ENCODE measurements at places on chromosomes 5 and 9.
A peak's percentile ranks its signal among the peaks of the same experiment; 100 is the strongest.

GRCh38 chr9:129108805-129109536, 1.6 kb downstream of the CRAT start:
- no peak for DNase-seq

DNA sequence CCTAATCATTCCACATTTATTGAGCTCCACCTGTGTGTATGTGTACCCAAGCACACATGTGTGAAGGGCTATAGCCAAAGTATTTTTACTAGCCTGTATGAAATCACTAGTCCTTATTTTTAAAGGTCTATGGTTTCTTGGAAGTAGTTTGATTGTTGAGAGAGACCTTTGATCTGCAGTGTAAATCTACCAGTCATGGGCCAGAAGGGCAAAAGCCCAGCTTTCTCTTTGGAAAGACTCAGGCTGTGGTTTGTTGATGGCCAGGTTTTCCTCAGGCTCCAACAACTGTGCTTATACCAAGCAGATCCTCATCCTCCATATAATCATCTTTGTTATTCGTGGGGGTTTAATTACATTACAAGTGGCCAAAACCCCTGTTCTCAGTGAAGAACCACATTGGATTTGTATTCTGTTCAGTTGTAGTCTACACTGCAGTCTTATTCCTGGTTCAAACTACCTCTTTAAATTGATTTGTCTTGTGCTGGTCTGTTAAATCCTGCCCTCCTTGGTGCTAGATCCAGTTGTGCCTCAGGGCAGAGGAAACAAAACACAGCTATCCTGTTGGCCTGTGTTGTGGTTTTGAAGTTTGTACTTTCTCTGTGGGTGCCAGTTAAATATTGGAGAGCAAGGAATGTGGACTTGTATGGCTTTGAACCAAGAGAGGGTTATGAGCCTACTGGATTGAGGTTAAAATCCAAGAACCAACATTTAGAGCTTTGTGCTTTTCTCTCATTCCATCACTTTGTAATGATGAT, 13.3 kb downstream of the CDC26 start:
- DNase-seq, result no peak

DNA sequence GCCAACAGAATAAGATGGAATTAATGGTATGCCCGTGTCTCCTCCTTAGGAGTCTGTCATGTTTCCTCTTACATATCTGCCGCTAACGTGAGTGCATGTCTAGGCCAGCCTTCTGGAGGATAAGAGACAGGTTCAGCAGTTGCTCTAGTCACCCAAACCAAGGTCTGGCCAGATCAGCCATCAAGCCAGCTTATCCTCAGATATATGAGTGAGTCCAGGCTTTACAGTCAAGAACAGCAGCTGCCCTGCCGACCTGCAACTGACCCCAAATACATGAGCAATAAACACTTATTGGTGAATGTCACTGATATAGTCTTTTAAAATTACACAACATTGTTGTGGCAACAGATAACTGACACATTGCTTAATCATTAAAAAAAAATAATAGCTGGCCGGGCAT, 123.5 kb downstream of the TSSK1B start:
- DNase-seq, result no peak

DNA sequence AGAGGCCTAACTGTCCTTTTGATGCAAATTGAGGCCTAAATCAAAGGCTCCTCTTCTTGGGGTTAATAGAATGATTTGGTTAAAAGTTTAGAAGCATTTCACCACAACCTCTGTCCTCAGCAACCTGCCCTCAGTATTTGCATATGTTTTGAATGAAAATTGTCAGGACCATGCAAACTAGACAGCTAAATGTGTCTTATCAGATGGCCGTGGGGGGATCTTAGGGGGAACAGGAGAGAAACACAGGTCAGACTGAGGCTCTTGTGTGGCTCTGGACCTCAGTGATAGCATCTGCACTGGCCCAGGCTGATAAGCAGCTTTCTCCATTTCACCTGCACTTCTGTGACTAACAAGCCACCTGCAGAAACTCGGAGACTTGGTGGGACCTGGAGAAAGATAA, 49.0 kb downstream of the FOXI1 start:
- no peak for DNase-seq

DNA sequence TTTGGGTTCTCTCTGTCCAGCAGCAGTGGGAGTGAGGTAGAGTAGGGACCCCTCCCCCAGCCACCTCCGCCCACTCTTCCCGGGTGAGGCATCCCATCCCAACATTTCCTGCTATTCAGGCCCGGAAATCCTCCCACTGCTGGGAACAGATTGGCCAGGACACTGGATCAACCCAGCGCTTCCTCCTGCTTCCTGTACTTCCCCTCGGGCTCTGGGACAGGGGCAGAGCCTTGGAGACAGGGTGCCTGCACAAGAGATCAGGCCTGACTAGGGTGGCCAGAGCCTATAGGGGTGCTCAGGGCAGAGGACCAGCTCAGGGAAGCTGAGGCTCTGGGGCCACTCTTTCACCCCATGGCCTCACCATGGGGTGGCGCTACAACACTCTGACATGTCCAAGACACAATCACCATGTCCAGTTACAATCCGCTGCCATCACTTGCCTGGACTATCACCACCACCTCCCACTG, 14.5 kb downstream of the SH2D3C start:
- DNase-seq, result no peak

DNA sequence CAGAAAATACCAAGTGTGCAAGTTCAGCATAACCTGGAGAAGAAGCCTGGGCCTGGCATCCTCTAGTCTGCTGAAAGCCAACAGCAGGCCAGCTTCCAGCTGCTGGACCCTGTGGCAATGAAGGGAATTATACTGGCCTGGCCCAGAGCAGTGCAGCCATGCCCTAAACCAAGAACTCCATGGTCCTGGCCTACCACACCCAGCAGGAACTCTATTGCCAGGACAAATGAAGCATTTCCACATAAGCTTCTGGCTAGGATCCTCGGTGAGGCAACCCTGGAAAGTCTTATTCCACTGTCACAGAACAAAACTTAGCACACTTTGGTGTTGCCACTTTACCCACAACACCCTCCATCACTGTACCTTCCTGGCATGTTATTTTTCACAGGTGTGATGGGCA, 35.5 kb downstream of the CDK5RAP2 start:
- DNase-seq, result no peak

DNA sequence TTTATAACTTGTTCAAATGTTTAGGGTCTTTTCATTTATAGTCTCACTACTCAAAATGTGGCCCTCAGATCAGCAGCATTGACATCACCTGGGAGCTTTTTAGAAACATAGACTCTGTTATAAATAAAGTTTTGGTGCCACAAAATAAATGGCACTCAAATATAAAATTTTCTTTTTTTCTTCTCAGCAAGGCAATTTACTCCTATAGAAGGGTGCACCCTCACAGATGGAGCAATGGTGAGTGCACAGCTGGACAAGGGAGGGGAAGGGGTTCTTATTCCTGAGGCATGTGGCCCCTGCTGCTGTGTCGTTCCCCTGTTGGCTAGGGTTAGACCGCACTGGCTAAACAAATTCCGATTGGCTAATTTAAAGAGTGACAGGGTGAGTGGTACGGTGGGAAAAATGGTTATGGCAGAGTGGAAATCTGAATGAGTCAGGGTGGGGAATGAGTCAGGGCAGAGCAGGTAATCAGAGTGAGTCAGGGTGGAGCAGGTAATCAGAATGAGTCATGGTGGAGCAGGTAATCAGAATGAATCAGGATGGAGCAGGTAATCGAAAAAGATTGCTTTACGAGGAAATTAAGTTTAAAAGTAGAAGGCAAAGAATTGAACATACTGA, 31.8 kb upstream of the C7 start:
- no peak for DNase-seq

GRCh38 chr5:14147210-14147609, 4.1 kb downstream of the TRIO start:
- DNase-seq, result no peak

GRCh38 chr5:94672746-94673145, 54.3 kb downstream of the SLF1 start:
- DNase-seq, result no peak

- no peak for DNase-seq
Measured at GRCh38 chr5:132259069-132259851, 1.8 kb downstream of the PDLIM4 start.

GRCh38 chr5:106959387-106959786, 711.4 kb downstream of the EFNA5 start:
- DNase-seq, result no peak

GRCh38 chr5:153367466-153367865, 123.0 kb upstream of the GRIA1 start:
- no peak for DNase-seq

DNA sequence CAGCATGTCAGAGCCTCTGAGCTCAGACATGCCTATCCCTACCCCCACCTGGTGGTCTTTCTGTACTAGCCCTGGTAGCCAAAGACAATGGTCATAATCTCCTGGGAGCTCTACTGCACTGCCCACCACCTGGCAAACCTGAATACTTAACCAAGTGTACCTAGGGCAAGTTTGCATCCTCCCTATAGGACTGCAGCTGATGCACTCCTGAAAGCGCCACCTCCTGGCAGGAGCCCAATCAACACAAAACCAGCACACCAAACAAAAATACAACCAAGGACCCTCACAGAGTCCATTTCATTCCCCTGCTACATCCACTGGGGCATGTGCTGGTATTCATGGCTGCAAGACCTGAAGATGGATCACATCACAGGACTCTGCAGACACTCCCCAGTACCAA, 14.8 kb upstream of the FAM174A start:
- no peak for DNase-seq

GRCh38 chr9:89780959-89781358, 176.1 kb downstream of the GADD45G start:
- no peak for DNase-seq

DNA sequence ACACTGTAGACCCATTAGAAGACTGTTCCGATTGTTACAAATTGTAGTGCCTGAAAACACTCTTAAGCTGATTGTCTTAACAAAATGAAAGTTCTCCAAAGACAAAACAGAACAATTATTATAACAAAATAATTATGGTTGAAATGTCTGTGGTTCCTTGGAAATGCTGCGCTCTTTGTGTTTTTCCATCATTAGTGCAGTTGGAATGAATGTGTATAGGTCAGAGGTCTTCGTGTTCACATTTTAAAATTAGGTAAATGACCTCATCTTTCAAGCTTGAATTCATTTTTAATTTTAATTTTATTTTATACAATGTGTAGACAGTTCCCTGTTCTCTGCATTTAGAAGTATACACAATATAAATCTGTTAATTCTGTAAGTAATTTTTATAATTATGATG, 56.7 kb upstream of the NXNL2 start:
- DNase-seq, result no peak

GRCh38 chr5:33850100-33850594, 41.6 kb downstream of the ADAMTS12 start:
- DNase-seq, result peak; percentile 59

DNA sequence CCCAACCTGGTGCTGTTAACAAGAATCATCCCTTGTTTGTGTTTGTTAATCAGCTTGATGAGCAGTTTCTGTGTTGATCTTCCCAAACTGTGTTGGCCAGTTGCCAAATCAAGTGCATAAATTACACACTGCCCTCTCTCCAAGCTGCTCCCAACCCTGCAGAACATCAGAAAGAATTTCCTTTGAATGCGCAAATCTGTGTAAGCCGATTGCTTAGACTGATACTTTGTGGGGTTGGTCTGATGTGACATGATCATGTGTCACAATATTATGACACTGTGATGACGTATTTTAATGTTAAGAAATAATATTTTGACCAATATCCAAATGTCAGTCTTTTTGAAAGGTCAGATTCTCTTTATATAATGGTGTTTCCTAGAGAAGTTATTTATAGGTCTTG, 766.4 kb upstream of the WWC1 start:
- DNase-seq, result no peak

DNA sequence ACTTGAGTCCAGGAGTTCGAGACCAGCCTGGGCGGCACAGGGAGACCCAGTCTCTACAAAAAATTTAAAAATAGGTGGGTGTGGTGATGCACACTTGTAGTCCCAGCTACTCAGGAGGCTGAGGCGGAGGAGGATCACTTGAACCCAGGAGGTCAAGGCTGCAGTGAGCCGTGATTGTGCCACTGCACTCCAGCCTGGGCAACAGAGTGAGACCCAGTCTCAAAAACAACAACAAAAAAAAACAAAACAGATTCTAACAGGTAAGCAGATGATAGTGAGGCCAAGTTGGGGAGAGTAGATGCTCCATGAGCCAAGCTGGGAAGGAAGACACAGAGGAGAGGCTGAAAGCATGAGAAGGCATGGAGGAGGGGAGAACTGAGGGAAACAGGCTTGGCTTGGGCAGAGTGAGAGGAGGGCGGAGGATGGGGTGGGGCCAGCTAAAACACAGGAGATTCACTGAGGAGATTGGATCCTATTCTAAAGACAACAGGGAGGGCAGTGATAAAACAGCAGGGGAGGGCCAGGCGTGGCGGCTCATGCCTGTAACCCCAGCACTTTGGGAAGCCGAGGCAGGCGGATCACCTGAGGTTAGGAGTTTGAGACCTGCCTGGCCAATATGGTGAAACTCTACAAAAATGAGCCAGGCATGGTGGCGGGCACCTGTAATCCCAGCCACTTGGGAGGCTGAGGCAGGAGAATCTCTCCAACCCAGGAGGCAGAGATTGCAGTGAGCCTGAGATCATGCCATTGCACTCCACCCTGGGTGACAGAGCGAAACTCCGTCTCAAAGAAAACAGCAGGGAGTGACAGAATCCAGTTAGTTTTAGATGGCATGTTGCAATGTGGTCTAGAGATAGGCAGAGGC, 8.4 kb downstream of the RPS14 start:
- no peak for DNase-seq

GRCh38 chr5:151483647-151484046, 36.2 kb downstream of the SLC36A1 start:
- DNase-seq, result no peak

DNA sequence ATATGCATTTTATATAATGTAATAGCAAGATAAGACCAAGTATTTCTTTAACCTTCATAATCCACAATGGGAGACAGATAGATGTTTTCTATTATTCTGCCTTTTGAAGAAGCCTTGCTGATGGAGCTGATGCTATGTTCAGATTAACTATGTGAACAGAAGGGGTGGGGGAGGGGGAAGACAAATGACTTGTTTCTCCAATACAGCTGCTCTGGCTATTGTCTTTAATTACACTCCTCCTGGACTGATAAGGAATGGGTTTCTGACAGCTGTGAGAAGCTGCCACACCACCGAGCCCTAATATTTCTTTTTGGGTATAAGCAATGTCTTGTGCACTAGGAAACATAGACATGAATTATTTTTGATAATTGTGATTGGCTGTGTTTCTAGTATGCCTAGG, 62.0 kb downstream of the CAVIN4 start:
- no peak for DNase-seq

- no peak for DNase-seq
Measured at GRCh38 chr9:71896761-71897160, 14.2 kb downstream of the ABHD17B start.

GRCh38 chr9:27304521-27304920, 7.6 kb upstream of the EQTN start:
- no peak for DNase-seq

DNA sequence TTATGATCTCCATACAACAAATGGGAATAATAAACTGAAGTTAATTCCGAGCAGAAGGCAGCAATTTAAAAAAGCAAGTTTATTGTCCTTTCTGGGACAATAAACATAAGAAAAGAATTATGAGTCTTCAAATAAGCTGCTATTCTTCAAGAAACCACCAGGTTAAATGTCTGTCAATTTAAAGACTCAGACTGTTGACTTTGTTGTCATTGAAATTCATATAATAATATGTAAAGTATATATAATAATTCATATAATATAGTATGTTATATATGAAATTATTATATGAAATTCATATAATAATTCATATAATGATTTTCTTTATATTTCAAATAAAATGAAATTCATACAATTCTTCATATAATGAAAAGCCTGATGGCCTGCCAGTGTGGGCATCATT, 497.5 kb upstream of the RGMB start:
- DNase-seq, result no peak

- DNase-seq, result no peak
Measured at GRCh38 chr9:97395745-97396144, 16.2 kb upstream of the TDRD7 start.

GRCh38 chr5:86570427-86571083, 47.2 kb upstream of the COX7C start:
- no peak for DNase-seq
